Stimulated activated CD8-positive, alpha-beta memory T cell treated with anti-CD3 and anti-CD28 coated beads, Interleukin-7, amount 100 ng/mL, for 1 hour (primary cell): ENCODE measurements at places on chromosomes 4 and X.

DNA sequence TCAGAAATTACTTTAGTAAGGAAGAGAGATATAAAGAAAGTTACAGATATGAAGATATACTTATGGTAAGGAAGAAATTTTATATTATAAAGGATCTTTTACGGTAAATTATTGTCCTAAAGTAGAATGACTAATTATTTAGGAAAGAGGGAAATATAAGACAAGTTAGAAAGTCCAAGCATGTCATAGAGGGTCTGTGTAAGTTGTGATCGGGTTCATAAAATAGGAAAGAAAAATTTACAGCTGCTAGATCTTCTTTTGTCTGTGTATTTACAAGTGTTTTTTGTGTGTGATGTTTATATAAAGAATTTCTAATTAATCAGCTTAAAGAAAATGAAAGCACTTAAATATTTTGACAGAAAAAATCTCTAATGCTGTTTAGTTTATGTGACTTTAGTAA lies 1054.9 kb upstream of the DIAPH2 start:
- no peak for DNase-seq

DNA sequence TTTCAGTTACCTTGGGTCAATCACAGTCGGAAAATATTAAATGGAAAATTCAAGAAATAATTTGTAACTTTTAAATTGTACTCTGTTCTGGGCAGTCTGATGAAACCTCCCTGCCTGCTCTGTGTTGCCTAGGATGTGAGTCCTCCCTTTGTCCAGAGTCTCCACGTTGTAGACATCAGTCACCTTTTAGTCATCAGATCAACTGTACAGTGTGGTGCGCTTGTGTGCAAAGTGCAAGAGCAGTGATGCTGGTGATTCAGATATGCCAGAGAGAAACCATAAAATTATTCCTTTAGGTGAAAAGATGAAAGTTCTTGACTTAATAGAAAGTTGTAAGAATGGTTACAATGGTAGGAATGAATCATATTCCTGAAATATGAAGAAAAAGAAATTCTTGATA lies 1.4 kb downstream of the SPATA4 start:
- DNase-seq: no peak

DNA sequence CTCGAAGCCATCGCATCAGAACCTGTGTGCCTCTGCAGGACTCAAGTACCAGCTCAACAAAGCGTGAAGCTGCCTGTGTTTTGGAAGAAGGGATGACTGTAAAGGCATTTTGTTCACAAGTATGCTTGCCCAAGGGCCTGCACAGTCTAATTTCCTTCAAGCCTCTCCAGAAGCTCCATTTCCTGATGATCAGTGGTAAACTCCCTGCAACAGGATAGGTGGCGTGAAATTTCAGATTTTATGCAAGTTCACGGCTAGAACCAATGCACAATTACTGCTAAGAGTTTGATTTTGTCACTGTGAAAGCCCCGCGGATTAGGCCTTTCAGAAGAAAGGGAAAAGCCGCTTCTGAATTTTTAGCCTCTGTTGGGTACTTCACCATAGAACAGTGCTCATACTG lies 89.2 kb upstream of the TAPT1 start:
- no peak for DNase-seq

GRCh38 chr4:17708992-17709762 lies 72.2 kb downstream of the FAM184B start:
- no peak for DNase-seq

GRCh38 chr4:128819082-128819742 lies 9.7 kb downstream of the JADE1 start:
- DNase-seq: no peak

GRCh38 chr4:158870626-158871334 lies 102.0 kb downstream of the FNIP2 start:
- DNase-seq: no peak

- no peak for DNase-seq
These were observed 133.9 kb downstream of the EGF start for GRCh38 chr4:110046588-110047049.

DNA sequence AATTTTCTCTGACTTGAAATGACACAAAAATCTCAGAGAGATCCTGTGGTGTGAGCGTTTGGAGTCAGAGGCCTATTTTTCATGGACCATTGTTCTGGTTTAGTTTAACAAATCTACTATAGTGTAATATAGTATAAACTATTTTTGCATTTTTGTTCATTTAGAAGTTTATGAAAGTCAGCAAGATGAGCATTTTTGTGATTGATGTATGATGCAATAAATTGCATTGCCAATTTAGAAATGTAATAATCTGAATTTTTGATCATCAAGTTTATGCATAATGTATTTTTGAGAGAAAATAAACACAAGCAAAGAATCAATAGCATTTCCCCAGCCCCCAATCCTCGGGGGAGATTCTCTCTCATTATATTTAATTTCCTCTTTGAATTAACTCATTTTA lies 519.5 kb upstream of the FTHL17 start:
- DNase-seq: no peak

- no peak for DNase-seq
These were observed 41.2 kb downstream of the PRDM5 start for GRCh38 chr4:120881351-120881750.

DNA sequence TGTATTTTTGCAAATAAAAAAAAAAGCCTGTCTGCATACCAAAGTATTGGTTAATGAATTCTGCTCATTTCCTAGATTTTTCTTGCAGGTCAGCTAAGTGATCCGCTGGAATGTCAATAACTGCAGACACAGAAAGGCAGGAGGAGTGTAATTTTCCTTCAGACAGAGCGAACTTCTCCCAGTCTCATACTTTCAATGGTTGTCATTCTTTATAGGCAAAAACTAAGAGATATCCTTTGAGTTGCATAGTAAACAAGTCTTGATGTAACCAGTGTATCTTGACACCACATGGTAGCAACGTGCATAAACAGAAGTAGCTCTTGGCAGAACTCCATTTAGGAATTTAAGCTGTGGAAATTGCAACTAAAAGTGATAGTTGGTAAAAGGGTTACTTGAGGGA lies 8.2 kb downstream of the CAPN6 start:
- no peak for DNase-seq
